ENCODE measurements at places on chromosomes 16 and 17.

GRCh38 chr16:28100810-28101532 is 37.5 kb upstream of the GSG1L start:
- DNase-seq: no peak

GRCh38 chr17:51029568-51030463 is 90.9 kb downstream of the SPAG9 start:
- no peak for DNase-seq

GRCh38 chr17:82059272-82060000 is 6.2 kb downstream of the DUS1L start:
- no peak for DNase-seq

- DNase-seq: no peak
These were observed 410.6 kb downstream of the HS3ST4 start for GRCh38 chr16:26102369-26102768.

DNA sequence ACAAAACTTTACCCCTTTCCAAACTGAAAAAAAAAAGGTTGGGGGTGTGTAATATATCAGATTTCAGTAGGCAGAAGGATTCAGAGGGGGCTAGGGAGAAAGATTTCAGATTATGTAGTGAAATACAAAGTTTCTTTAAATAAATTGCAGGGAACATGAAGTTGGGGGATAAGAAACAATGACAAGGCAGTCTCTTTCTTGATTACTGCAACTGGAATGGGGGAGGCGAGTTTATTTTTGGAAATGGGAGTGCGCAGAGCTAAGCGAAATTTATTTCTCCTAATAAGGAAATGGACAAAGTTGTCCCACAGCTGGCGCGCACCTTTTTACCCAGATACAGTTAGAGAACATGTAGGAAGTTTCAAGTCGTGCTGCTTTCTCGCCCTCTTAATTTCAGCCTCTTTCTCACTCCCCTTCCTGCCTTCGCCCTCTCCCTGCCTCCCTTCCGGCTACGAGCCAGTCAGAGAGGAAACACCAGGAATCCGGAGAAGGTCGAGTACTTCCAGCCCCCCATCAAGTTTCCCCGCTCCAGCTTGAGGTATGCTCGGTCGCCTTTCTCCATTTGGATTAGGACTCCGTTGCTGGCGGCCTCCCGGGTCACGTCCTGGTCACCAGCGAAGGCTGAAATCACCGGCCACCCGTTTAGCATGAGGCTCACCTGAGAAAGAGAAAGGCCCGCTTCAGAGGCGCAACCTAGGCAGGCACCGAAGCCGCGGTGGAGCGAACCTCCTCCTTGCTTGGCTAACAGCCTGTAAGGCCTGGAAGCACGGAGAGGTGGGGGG is 2.5 kb downstream of the CBLN1 start:
- DNase-seq: no peak

GRCh38 chr17:6435051-6435450 is at the start of gene AIPL1:
Gene AIPL1 (minus strand): TSS chr17:6435121. CDS start chr17:6435104, 17 bp downstream.
- no peak for DNase-seq

- no peak for DNase-seq
These were observed 42.1 kb upstream of the DLX4 start for GRCh38 chr17:49926886-49927285.

DNA sequence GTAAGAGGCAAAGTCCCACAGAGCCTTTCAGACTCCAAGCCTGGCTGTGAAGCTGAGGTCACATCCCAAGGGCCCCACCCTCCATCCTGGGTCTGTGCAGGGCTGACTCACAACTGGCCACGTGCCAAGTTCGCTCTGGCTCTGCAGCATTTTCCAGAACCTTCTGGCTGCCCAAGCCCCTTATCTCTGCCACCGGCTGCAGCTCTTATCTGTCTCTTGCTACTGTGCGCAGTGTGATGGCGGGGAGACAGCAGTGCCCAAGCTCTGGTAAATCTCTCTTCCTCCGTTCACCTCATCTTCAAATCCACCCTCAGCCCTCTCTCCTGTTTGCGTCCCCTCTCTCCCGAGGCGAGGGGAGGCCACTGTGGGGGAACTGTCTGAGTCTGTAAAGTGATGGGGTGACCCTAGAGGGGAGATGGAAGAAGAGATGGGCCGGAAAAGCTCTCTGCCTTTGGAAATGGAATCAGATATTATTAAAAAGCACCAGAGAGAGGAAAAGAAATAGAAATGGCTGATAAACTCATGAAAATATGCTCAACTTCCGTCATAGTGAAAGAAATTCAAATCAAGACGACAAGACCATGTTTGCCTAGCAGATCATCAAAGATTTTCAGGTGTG is 162.7 kb upstream of the CDC42EP4 start:
- peak; percentile 31 for DNase-seq

Data from astrocyte of the cerebellum (primary cell).